ENCODE measurements at places on chromosomes 13 and 19.

GRCh38 chr13:45601680-45602079, 13.9 kb downstream of the ERICH6B start:
- no peak for DNase-seq

GRCh38 chr19:16829822-16830289, 658 bp downstream of the SIN3B start:
- DNase-seq: no peak

- no peak for DNase-seq
Measured at GRCh38 chr13:19606152-19606551, 27.3 kb upstream of the MPHOSPH8 start.

DNA sequence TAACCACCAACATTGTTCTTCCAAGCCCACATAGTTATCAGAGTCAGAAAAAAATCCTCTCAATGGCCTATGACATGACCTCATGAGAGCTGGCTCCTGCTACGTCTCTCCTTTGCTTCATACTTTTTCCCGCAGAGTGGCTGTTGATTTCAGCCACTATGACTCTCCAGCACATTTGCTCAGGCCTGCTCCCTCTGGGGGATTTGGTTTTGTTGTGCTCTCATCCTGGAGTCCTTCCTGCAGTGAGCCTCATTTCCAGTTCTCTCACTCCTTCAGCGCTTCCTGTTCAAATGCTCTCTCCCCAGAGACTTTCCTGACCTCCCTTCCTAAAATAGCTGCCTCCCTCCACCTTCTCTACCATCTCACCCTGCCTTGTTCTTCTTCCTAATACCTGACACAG, 72.0 kb upstream of the USP29 start:
- DNase-seq: no peak

GRCh38 chr13:38854226-38854625, 136.4 kb downstream of the STOML3 start:
- DNase-seq: no peak

GRCh38 chr13:22028831-22029230, 358.0 kb downstream of the FGF9 start:
- DNase-seq: no peak

- DNase-seq: peak; percentile 99
Measured at GRCh38 chr19:45444318-45445041, 20.8 kb upstream of the ERCC1 start.
